ENCODE measurements at places on chromosomes 2 and 18. TPM values are rescaled to one million over a fixed set of nuclear protein-coding genes. Genes with fewer than 3 reads are reported as not detected.

GRCh38 chr18:63147973-63148372, 171.6 kb downstream of the BCL2 start:
- peak; percentile 30 for DNase-seq

DNA sequence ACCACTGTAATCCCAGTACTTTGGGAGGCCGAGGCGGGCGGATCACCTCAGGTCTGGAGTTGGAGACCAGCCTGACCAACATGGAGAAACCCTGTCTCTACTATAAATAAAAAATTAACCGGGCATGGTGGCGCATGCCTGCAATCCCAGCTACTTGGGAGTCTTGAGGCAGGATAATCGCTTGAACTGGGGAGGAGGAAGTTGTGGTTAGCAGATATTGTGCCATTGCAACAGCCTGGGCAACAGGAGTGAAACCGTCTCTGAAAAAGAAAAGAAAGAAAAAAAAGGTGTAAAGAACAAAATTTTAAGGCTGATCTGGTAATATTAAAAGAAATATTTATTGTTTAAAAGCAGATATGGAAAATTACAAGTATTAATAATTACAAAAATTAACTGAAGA, 29.7 kb downstream of the ZNF804A start:
- DNase-seq: no peak

DNA sequence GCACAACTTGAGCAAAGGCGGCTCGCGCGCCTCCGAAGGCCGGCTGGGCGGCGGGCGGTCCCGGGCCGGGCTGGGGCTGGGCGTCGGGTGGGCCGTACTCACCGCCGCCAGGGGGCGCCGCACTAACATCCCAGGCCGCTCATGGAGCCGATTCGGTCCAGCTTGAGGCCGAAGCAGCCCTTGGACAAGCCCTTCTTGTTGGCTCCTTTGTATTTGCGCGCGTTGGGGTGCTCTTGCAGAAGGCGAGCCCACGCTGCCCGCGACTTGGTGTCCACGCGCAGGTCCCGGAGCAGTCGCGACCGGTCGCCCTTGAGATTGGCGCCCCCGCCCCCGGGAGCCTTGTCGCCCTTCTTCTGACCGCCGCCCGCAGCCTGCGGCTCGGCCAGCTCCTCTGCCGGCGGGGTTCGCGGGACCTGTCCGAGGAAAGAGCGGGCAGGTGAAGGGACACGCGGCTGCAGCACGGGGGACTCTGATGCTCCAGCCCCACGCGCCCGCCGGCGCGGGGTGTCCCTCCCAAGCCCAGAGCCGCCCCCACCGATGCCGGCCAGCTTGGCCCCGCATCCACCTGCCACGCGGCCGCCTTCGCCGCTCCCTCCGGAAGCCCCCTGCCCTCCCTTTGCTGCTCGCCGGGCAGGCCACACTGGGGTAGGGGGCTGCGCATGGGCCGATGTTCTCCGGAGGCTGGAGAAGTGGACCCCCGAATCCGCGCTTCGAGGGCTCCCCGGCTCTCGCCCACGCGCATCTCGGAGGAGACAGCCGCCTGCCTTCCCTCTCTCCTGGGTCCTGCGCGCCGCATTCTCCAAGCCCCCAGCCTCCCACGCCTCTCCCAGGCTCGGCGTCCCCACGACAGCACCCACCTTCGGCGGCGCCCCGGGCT, 655 bp downstream of the NPPC start:
- peak; percentile 92 for DNase-seq

DNA sequence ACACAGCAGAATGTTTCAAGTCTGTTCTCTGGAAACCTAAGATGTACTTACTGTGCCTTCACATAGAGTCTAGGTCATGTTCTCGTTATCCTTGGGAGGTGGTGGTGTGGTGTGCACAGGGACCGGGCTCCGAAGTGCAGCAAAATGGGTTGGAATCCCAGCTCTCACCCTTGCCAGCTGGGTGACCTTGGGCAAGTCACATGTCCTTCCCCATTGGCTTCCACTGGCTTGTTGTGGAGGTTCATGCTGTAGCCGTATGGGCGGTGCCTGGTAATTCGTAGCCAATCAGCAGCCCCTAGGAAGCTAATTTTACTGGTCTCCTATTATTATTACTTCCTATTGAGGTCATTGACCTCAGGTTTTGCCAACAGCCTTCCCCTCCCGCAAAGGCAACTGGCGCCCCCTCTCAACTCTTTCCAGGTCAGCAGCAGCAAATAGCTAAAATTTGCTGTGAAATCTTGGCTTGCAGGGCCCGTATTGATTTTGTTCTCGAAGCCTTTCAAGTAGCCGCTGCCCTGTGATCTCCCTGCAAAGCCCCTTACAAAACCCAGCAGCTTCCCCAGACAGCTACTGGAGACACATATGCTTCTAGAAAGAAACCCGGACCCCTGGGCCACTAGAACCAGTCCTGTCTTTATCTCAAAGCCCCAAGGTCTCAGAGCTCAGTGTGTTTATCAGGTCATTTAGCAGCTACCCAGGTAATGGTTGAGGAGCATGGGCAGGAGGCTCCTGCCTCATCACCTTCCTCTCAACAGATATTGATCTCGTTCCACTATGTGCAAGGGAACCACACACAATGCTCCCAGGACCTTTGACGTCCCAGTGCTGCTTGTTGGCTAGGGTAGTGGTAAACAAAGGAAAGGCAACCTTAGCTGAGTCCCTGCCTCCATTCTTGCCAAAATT, 66.5 kb upstream of the SLC1A4 start:
- DNase-seq: no peak

DNA sequence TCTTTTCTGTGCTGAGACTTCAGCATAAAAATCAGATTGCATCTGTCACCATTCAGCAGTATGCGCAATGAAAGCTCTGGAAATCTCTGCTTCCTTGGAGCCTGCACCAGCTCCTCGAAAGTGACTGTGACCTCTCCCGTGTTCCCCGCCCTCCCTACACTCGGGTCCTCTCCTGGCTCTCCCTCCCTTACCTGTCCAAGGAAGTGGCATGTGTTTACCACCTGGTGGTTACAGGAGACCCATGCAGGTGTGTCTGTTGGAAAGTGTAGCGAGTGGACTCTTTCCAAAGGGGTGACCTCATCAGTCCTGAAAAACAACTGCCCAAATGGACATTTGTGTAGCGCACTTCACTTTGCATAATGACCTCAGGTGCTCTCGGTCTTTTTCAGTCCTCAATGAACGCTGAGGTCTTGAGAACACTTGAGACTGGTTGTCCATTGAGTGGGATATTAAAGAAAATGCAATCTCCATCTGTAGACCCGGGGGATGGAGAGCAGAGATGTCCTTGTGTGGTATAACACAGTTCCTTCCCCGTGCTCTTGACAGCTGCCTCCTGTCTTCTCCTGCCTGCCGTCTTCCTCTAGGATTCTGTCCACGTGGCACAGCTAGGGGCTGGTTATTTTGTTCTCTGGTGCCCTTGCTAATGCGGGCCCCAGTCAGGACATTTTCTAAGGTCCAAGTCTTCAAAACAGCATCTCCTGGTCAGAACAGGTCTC, 133.2 kb downstream of the ACKR3 start:
- DNase-seq: no peak

GRCh38 chr2:217654168-217654567, 348.6 kb downstream of the TNS1 start:
- no peak for DNase-seq

DNA sequence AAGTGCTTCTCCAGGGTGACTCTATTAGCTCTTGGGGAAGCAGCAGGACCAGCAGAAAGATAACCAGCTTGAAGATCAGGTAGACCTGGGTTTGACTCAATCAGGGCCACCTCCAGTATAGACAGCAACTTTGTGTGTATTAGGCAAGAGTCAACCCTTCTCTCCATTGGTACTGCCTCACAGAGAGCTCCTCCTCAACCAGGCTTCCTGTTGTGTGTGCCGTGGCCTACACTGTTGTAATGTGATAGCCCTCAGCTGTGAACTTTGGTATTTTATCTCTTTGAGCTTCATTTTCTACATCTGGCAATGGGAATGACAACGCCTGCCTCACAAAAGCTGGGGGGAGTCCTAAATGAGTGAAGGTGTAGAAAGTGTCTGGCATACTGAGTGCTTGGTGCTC, 17.0 kb upstream of the MAP3K20 start:
- no peak for DNase-seq

GRCh38 chr2:24920098-24920808, at the start of gene ADCY3:
ADCY3 (minus strand) TSS chr2:24920237; CDS start chr2:24918987, 1,250 bp downstream.
- DNase-seq: peak; percentile 78

- no peak for DNase-seq
Measured at GRCh38 chr2:167826906-167827305, 420.5 kb downstream of the STK39 start.

GRCh38 chr2:138720035-138720838, 60.0 kb downstream of the NXPH2 start:
- no peak for DNase-seq

GRCh38 chr2:214747992-214748391, 61.5 kb downstream of the BARD1 start:
- DNase-seq: no peak

DNA sequence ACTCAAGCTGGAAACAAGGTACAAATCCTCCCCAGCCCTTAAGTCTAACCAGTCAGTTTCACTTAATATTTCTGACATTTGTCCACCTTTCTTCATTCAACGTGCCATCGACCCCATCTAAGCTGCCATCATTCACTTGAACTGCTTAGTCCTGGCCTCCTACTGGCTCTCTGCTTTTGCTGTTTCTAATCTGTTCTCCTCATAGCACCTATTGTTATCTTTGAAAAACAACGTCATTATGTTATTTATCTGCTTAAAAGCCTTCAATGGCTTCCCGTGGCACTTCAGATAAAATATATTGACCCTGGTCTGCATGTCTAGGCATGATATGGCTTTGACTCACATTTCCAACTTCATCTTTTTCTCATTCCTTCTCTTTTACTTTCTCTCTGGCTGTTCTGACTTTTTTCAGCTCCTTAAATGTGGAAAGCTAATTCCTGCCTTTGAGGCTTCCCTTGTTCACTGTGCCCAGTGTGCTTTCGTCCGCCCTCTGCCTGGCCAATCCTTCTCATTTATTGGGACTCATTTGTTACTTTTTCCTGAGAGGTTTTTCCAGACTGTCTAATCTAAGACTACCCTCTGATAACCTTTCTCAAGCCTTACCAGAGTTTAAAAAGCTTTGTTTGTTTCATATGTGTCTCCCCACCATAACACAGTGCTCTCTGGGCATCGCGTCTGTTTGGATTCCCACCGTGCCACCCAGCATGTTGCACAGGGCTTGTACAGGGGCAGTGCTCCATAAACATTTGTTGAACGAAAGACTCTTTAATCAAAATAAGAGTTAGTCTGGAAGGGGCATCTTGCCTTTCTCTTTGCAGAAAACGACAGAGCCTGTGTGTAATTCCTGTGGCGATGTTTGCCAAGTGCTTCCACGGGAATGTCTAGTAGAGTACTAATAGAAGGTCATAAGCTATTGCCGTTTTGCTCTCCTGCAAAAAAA, 183.9 kb downstream of the FMNL2 start:
- DNase-seq: no peak

GRCh38 chr18:57728941-57729511, 74.1 kb downstream of the ATP8B1 start:
- peak; percentile 31 for DNase-seq

GRCh38 chr18:13220361-13220991, 1.9 kb downstream of the LDLRAD4 start:
- no peak for DNase-seq

DNA sequence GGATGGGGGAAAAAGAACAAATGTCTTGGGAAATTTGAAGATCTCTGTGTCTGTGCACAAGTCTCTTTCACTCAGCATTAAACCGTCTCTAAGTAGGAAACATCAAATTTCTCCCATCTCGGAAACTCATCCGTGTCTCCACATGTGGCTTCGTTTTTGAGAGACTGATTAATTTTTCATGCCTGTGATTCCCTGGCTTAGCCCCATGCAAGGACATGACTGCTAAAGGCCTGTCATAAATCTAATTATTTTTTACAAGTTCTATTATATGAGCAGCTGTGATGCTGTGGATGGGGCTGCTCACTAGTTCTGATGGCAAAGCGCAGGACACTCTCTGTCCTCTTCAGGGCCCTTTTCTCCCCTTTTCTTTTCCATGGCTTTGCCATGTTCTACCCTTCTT, 129.1 kb downstream of the RGPD3 start:
- DNase-seq: no peak

DNA sequence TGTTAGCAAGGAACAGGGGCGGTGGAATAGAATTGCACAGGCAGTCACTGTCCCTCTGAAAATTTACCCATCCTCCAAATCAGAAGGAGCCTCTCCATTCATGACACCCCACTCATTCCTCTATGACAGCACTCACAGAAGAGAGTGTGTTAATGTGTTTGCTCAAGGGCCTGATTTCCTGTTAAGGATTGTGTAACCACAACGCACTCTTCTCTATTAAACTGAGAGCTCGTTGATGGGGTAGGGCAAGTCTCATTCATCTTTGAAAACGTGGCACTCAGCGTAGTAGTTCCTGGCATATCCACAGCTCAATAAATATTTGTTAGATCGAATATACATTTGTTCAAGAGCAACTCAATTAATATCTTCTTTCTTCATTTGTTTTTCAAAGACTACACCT, 106.4 kb downstream of the VAPA start:
- peak; percentile 10 for DNase-seq

DNA sequence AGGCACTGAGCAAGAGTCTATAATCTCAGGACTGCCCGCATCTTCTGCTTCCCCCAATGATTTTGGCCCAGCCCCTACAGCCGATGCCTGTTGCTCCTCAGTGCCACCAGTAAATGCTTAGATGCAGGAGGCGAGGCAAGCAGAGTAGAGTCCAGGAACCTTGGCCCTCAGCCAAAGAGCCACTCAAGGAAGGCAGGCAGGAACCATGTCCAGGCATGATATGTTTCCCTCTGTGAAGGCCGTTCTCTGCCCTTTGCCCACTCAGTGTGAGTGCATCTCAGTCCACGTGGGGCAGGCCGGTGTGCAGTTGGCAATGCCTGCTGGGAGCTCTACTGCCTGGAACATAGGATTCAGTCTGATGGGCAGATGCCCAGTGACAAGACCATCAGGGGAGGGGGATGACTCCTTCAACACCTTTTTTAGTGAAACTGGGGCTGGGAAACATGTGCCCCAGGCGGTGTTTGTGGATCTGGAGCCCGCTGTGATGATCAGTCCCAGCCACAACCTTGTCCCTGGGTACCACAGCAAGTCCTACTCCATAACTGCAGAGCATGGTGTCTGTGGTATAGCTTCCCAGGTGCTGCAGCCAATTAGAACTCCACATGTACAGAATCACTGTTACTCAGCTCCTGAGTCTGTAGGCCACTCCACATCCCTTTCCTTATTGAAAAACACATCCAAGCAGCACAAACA, 9.7 kb upstream of the DNAJB2 start:
- no peak for DNase-seq

DNA sequence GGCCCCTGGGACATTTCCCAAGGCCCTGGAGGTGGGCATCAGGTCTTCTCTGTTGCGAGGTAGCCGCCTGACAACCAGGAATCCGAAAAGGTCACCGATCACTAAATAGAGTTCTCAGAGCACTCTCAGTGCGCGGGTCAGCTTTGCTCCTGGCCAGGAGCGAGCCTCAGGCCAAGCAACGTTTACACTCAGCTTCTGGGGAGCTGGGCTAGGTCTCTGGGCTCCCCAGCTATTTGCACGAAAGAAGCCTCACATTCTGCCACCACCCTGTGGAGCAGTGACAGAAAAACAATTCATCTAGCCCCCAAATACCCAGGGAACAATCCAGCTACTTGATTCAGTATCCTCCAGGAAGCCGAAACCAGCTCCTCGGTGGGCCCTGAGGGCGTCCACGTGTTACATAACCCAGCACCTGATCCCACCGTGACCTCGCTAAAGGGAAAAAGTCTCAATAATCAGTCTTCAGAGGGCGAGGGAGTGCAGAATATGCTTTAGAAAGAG, 3.3 kb downstream of the SH3BP4 start:
- DNase-seq: no peak

POTEE gene
- 0.52 TPM for polyA plus RNA-seq

PRSS56 gene
- not detected for polyA plus RNA-seq

GMPPA gene
- 64.4 TPM for polyA plus RNA-seq

CNGA3 gene
- polyA plus RNA-seq: 0.30 TPM

RASGRP3 gene
- polyA plus RNA-seq: 0.18 TPM

TMEM169 gene
- polyA plus RNA-seq: 0.11 TPM

MAP2 gene
- 1.1 TPM for polyA plus RNA-seq

CTDSP1 gene
- polyA plus RNA-seq: 28.5 TPM

TBR1 gene
- not detected for polyA plus RNA-seq

Measured in GM23248 (cell line).